DND-41 (cell line): ENCODE measurements at places on chromosomes 5 and 9.

- DNase-seq: no peak
Measured at GRCh38 chr5:168885324-168886120, 306.4 kb upstream of the PANK3 start.

- DNase-seq: no peak
Measured at GRCh38 chr9:72363236-72363635, 1.8 kb downstream of the ZFAND5 start.

DNA sequence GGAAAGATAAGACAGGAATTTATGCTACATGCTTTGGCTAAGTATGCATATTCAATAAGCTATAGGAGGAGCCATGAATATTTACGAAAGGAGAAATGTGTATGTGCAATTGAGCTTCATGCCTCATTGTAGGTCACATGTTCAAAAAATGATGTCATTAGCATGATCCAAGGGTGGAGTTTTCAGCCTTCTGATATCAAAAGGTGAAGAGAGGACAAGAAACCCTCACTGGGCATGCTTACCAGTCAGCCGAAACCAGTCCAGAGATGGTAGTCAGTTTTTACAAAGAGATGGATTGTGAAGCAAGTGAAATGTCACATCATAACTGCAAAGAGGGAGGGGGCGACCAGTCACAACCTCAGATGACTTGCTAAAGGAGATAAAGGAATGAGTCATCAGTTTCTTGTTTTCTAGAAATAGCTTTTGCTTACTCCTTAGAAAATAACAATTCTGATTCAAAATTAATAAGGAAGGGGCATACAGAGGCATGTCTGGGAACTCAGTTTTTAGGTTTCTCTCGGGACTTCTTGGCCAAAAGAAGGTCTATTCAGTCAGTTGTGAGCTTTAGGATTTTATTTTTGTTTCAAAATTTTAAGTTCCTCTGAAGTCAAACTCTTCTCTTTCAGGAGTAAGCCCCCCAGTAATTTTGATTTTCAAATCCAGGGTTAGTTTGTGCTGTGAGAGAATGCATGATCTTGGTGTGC lies 1067.8 kb upstream of the EDIL3 start:
- DNase-seq: no peak

- peak; percentile 72 for DNase-seq
Measured at GRCh38 chr9:124126648-124127646, 115.4 kb downstream of the LHX2 start.

DNA sequence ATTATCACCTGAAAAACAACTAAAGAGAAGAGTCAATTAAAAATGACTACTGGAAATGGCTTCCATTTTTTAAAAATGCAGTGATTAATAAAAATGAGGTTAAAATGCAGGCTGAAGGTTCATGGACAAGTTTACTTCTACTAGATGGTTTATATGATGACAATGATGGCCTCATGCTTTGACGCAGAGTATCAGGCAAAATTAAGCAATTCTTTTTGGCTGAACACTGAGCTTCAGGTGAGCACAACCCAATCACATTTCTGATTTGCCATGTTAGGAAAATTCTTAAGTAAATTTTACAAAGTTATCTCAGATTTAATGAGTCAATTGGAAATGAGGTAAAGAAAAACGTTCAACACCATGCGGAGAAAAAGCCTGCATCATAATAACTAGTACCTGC lies 22.3 kb downstream of the DMGDH start:
- DNase-seq: no peak

- no peak for DNase-seq
Measured at GRCh38 chr5:68528821-68529273, 313.3 kb downstream of the PIK3R1 start.
